Smooth muscle cell of the brain vasculature (primary cell): ENCODE measurements at places on chromosomes 12 and 14.

GRCh38 chr12:122850695-122851350, 15.6 kb downstream of the HIP1R start:
- no peak for DNase-seq

DNA sequence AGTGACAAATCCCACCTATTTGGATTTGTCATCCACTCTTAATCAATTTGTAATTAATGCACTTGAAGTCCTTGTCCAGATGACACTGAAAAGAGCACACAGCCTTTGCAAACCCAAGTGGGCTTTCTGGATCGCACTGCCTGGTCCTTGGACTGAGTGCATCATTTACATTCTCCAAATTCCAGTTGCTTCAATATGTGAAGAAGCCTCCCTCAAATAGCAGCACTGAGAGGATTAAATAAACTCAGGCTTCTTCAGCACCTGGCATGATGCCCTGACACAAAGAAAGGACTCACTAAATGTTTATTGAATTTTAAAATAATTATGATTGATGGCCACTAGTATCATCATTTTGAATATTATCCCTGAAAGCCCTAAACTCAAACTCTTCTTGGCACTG, 496.5 kb downstream of the VRK1 start:
- DNase-seq, result no peak

DNA sequence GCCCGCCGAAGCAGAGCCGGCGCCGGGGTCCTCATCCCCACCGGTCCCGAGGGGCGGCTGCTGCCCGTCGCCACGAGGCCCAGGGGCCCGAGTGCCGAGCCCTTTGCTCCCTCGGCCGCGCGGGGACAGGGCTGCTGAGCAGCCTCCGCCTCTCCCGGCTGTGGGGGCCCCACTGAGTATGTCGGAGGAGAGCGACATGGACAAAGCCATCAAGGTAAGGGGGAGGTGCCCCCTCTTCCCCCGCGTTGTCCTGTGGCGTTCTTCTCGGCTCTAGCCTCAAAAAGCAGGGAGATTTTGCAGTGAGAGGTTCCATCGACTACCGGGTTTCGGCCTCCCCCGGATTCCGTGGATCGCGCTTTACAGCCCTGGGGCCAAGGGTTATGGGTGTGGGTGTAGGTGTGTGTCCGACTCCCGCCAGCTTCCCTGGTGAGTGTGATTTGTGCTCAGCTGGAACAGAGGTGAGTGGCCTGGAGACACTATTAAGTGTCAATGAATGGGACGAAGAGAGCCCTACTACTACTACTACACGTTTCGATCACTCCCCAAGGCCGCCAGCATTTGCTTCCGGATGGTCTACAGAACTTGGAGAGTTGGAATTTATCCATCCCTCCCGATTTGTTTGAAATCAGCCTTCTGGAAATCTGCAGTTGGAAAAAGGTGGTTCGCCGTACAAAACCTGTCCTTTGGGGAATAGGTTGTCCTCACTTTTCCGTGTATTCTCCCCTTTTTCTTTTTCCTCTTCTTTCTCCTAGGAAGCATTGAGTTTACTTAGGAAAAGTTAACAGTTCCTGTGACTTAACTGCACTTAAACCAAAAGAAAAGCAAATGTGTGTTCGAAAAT, 748 bp downstream of the MAPKAPK5 start:
- DNase-seq, result no peak

- DNase-seq, result no peak
Observed at GRCh38 chr12:51465491-51465890, 40.9 kb downstream of the SLC4A8 start.

DNA sequence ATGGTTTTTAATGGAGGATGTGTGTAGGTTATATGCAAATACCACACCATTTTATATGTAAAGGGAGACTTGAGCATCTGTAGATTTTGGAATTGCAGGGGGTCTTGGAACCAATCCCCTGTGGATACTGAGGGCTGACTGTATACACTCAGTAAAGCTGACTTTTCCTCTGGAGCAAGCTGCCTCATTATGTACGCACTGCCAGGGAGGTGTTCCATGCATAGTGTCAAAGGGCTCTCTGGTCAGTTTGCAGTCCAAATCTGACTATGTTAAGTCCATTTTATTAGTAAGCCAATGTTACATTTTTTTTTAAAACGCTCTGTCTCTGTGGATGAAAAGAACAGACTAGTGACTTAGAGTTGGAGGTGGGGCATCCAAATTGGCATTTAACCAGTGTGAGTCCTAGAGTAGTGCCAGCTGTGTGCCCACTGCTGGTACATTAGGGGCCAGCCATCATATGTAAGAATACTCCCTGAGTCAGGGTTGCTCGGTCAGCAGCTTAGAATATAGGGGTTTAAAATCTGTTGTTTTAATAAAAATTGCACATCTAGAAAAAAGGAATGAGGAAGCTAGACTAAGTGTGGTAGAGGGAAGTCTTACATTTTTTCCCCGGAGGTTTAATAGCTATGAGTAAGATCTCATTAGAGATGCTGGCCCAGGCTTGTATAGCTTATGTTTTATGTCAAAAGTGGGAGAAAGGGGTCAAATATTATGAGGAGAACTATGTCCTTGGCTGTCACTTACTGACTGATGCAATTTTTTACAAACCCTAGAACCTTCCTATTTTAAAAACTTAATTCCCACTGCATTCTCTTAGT, 87.0 kb downstream of the TESC start:
- DNase-seq, result no peak

DNA sequence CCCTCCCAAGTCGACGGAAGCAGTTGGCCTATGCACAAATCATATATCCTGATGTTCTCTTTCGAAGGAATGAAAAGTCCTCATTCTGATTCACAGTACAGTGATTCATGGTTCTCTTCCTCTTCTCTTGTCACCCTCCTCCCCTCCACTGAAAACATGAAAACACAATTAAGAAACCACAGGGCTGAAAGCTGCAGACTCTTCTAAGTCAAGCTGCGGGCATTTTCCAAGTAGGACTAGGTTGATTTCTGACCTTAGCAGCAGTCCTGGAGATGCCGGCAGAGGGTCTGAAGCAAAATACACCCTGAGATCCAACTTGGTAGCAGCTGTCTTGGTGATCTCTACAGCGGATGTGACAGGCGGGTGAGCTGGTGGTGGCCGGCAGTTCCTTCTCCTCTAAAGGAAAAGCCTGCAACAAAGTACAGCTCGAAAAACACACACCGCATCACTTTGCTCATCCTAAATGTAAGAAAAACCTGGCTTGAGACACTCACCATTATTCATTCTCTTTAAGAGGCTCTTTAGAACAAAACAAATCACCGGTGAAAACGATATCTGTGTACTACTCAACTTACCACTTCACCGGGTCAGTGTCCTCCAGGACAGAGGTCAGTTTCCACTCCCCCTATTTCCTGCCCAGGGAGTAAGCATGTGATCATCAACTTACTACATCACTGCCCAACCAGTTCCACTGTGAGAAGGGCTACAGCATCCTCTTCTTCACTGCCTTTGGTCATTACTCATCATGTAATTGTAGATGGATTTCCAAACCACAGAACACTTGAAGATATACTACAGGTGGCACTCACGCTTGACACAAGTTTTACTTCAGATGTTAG, 6.0 kb downstream of the TMCC3 start:
- DNase-seq, result no peak

GRCh38 chr12:48691826-48692487, 9.9 kb upstream of the KANSL2 start:
- DNase-seq, result no peak

DNA sequence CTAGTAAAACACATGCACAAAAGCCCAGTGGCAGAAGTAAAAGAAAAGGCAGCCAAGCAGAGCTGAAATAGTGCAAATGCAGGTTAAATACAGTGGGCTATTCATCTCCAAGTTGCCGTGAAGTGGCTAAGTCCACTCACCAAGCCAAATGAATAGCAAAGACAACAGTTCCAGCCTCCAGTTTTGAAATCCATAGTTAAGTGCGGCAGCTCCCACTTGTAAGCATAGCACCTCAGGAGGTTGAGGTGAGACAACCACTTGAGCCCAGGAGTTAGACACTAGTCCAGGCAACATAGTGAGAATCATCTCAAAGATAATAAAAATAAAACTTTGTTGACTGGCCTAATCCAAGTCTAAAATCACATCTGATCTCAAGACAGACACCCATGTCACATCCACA, 9.8 kb upstream of the PHLDA1 start:
- no peak for DNase-seq

DNA sequence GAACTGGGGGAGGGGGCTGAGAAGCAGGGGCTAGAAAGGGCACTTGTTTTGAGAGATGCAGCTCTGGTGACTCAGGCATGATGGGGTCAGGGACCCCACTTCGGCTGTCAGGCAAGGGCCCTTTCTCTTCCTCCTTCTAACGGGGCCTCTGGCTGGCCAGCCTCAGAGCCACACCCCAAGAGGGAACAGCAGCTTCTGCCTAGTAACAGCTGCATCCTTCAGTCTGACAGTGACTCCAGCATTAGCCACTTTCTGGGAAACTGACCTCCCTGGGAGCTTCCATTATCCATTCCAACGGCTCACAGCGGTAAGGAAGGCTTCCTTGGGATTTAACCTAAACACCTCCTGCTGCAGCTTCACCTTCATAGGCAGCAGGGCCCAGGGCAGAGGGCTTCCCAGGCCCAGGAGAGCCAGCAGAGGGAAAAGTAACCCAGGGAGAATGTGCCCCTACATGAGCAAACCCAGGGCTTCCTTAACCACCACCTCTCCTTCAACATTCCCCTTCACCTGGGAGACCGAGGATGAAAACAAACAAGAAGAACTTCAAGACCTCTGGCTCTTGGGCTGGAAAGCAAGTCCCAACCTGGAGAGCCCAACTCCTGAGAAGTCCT, 2.7 kb downstream of the NCKAP5L start:
- DNase-seq, result no peak

- DNase-seq, result no peak
Observed at GRCh38 chr14:90402016-90402415, 5.2 kb downstream of the CALM1 start.

GRCh38 chr12:11642785-11643184, 6.7 kb upstream of the ETV6 start:
- DNase-seq, result no peak

- DNase-seq, result no peak
Observed at GRCh38 chr14:38964630-38965029, 138.4 kb downstream of the SEC23A start.

DNA sequence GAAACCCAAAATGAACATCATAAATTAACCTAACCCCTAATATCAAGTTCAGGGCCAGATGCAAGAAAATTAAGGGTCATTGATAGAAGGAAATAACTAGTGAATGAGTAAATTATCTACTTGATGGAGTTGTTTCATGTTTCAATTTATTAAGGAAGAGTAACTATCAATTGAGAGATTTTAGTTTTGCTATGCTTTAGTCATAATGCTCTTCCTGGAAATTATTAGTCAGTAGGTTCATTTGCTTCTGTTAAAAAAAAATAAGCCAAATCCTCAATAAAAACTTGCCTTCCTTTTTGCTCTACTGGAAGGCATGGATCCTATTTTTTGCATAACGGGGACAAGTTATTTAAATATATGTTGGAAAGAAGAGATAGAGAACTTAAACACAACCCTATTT, 59.0 kb upstream of the HIF1A start:
- DNase-seq, result no peak

DNA sequence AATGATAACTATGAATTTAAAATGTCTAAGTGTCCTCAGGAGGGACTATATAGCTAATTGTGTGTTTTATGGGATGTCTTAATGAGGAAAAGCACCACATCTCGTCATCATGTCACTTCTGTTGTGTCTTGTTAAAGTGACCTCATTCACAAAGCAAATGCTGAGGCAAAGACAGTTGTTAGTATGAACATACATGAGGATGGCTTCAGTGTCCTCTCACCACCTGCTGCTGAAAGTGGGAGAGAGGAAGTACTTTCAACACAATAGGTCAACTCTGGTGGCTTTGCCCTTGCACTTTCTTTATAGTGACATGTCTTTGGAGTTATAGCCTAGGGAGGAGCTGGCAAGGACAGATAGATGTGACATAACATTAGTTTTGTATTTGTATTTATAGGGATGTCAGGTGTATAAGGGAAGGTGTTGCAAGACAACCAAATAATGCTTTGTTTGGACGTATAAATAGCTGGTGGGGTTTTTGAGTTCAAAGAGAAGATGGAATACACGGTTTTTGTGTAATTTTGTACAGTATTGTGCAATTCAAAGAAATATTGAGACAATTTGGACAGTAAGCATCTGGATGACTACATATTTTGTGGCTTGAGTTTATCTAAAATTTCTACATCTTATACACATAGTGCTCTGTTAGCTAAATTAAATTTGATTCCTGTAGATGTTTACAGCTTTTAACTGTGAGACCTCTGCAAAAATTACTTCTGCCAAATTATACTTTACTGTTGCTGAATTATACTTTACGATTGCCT, 131.7 kb upstream of the ATP2B1 start:
- no peak for DNase-seq

GRCh38 chr12:40431169-40431568, 206.4 kb downstream of the LRRK2 start:
- DNase-seq, result no peak

GRCh38 chr12:109191621-109192250, 75.3 kb downstream of the ACACB start:
- no peak for DNase-seq

DNA sequence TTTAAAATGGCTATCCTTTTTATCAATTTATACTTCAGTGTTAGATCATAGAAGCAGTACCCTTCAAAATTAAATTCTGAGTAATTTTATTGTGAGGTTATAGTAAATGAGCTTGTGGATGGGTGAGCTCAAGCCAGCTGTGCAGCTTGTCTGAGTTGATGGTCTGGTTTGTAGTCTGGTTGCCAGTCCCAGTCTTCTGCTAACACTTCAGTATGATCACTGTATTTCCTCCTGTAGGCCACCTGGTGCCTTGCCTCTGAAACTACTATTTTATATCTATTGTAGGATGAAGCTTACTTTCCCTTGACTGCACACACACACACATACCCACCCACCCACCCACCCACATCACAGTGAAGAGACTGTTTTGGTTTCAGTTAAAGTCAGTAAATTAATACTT, 496.4 kb downstream of the PCNX1 start:
- no peak for DNase-seq

DNA sequence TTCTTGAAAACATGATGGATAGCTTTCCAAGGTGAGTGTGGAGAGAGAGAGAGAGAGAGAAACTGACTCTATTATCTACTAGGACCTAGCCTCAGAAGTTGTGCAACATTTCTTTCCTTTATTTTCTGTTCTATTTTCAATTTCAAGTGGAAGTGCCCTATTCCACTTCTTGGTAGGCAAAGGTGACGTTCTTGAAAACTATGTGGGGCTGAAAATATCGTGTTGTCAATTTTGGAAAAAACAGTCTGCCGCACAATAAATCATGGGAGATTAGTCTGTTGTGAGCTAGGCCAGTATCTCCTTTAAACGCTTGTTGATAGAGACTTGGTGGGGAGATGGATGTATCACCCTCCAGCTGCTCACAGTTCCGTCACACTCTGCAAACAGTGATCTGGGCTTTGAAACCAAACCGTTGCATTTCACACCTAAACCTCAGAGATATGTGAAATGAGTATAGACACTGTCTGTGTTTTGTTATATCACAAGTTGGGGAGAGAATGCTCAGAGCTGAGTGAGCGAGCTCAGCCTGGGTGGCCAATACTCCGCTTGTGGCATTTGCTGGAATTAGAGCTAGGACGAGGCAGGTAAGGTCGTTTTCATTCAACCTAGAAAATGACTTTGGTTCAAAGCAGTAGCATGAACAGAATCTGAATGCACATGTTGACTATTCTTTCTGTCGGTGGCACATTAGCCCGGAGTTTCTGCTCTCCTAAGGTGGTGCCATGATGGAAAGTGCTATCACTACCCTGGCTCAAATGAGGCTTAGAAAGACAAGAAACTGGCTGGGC, 75.1 kb upstream of the ST8SIA1 start:
- DNase-seq, result no peak

- DNase-seq, result no peak
Observed at GRCh38 chr14:91258876-91259275, 14.4 kb upstream of the GPR68 start.

- no peak for DNase-seq
Observed at GRCh38 chr14:30520536-30520935, 38.4 kb upstream of the G2E3 start.

- no peak for DNase-seq
Observed at GRCh38 chr14:37122919-37123639, 49.3 kb downstream of the SLC25A21 start.
